ENCODE measurements at places on chromosomes 2 and 18.
A peak's percentile ranks its signal among the peaks of the same experiment; 100 is the strongest.

DNA sequence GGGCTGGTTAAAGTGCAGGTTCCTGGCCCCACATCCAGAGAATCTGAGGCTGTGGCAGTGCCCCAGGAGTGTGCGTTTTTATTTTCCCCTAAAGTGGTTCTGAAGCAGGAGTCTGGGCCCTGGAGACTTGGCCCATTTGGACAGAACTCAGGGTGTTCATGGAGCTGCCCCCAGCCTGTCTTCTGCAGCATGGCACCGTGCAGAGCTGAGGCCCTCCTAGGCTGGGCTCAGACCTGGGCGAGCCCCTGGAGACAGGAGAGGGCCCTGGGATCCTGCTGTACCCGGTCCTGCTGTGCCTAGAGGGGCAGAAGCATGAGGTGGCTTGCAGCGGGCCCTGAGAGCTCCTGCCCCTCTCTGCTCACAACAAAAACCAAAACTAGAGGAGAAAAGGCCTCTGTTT lies 58.8 kb upstream of the B3GNT7 start:
- DNase-seq: no peak

DNA sequence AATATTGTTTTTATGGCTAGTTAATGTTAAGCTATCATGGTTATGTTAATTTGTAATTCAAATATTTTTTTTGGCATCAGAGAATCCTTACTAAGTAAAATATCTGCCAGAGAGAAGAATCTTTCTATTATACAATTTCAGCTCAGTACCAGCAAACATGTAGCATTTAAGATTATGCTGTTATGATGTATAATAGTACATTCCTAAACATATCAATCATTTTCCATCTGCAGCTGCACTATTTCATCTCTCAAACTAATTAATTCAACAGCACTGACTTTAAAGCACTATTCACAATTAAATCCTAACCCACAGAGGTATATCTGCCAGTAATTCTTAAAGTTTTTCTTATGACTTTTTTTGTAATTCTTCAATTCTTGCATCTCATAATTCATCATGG lies 250.6 kb downstream of the CD226 start:
- DNase-seq: no peak

- DNase-seq: no peak
These were observed 59.1 kb upstream of the PSME4 start for GRCh38 chr2:54029721-54030395.

- DNase-seq: no peak
These were observed 221.0 kb downstream of the PID1 start for GRCh38 chr2:229050133-229050532.

DNA sequence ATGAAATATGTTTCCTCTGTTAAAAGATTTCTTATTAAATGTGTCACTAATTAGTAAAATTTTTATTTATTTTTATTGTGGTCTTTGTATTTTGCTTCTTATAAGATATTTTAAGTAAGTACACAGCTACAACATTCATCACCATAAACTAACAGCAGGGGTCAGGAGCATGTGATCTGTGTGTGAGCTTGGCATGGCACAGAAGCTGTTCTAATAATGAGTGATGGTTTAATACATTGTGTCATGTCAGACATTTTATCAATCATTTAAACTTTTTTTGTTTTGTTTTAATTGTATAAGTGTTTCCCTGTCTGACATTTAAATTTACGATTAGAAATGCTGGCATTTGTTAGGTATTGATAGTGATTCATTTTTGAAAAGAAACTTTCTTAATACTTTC lies 585.4 kb downstream of the DSC3 start:
- DNase-seq: no peak

GRCh38 chr2:1931003-1931914 lies 186.9 kb upstream of the PXDN start:
- no peak for DNase-seq

DNA sequence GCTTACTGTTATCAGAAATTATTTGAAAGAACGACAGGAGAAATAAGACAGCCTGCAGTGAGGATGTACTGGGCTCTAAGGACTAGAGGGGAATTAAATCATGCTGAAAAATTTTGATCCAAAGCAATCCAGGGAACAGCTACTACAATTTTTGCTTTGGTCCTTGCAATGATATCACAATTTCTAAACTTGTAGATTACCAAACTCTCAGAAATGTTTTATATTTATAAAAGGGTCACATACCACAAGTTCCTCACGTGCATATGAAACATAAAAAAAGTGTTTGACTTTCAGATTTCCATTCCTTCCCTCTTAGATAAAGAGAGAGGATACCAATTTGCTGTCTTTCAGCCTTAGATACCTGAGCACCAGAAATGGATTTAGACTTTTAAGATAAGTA lies 261.2 kb downstream of the STK39 start:
- no peak for DNase-seq

DNA sequence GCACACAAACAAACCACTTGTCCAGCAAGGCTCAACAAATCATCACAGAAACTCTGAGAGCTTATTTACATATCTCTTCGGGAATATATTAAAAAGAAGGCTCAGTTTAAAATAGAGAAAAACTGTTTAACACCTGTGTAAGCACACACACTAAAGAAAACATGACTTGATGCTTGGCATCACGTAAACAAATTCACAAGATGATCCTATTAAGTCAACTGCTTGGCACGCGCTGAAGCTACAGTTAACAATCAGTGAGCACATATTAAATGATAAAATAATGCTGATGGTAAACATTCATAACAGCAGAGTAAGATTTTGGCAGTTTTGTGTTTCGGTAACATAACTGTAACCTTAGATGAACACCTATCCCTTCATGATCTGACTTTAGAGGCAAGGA lies 4.3 kb upstream of the HES6 start:
- DNase-seq: no peak

DNA sequence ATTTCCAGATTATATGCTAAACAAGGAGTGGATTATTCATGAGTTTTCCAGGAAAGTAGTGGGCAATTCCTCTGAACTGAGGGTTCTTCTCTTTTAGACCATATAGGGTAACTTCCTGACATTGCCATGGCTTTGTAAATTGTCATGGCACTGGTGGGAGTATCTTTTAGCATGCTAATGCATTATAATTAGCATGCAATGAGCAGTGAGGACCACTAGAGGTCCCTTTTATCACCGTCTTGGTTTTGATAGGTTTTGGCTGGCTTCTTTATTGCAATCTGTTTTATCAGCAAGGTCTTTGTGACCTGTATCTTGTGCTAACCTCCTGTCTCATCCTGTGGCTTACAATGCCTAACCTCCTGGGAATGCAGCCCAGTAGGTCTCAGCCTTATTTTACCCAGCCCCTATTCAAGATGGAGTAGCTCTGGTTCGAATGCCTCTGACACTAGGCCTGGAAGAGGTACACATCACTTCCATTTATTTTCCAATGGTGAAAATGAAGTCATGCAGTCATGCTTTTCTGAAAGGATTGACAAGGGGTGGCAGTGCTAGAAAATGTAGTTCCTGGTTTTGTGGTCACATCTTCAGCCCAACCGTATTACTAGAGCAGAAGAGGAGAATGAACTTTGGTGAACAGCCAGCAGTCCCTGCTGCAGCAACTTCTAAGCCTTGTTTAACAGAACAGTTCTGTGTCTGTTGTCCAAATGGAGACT lies 26.6 kb upstream of the ITGA4 start:
- DNase-seq: peak; percentile 81

DNA sequence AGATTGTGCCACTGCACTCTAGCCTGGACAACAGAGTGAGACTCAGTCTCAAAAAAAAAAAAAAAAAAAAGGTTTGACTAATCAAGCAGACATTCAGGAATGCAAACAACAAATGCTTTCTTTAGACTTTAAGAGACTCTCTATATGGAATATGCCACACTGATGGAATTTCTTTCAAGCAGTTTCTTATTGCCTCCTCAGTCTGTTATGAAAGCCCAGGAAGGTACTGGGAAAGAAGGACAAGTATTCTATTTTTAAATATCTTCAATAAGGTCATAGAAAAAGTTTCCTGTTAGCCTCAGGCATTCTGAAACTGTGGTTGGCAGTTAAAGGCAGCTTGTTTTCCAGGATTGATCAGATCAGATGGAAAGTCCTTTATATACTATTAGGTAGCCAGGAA lies 241.6 kb downstream of the PIK3C3 start:
- DNase-seq: no peak

GRCh38 chr18:77062518-77063003 lies 70.0 kb downstream of the MBP start:
- no peak for DNase-seq

DNA sequence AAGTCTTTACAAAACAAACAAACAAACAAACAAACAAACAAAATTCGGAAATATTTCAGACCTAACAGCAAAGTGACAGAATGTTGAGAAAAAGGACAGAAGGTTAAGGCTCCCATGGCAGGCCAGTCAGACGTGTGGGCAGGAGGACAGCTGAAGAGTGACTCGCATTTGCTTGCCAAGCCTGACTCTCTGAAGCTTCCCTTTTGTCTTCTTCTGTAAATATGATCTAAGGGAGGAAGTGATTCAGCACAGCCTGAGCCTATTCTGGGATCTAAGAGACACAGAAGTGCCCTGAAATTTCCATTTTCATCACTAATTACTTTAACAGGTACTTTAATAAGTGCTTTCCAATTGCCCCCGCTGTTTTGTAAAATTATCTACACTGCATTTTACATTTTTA lies 134.0 kb upstream of the LYPD1 start:
- peak; percentile 11 for DNase-seq

DNA sequence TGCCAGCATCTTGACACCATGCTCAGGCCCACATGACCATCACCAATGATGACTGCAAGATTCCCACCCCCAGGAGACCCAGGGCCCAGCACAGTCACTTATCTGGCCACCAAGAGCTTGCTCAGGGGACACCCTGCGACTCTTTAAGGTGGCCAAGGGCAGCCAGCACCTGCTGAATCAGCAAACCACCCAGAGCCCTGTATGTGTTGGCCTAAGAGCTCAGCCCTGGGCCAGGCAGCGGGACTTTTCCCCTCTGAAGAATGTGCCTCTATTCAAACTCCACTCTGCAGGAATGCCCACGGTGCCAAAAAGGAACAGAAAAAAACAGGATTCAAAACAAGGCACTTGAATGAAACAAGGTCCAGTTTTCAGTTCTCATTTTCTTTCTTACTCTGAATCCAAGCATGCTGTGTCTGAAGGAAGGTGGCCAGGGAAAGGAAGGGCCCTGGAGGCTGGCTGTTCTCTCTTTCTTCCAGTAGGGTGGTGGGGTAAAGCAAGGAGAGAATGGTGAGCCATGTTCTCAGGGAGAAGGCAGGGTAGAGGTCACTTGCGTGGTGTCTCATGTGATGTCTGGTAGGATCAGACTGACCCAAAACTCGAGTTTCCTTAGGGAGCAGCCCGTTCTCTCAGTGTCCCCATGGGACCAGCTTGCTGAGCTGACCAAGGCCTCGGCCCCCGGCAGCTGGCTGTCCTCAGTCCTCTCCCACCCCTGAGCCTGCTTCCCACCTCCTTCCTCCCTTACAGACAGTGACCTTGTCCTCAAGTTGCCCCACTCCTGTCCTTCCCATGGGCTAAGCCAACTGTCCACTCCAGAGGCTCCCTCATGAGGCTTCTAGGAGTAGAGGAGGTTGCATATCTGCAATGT lies 150.0 kb downstream of the RNF152 start:
- no peak for DNase-seq

DNA sequence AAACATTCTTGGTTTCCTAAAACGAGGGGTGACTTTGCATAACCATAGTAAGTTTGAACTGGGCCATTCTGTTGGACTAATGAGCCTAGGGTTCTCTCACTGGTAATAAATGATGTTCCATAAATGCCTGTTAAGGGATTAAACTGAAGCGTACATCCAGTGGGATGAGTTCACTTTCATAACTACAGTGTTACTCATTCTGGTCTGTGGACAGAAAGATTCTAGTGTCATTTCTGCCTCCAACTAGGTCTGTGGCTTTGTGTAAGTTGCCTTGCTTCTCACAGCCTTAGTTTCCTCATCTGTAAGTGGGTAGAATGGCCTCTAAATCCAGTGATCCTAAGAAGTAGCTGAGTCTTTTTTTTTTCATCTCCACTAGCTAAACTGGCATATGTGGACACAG lies 1860.6 kb upstream of the PIK3C3 start:
- DNase-seq: no peak

DNA sequence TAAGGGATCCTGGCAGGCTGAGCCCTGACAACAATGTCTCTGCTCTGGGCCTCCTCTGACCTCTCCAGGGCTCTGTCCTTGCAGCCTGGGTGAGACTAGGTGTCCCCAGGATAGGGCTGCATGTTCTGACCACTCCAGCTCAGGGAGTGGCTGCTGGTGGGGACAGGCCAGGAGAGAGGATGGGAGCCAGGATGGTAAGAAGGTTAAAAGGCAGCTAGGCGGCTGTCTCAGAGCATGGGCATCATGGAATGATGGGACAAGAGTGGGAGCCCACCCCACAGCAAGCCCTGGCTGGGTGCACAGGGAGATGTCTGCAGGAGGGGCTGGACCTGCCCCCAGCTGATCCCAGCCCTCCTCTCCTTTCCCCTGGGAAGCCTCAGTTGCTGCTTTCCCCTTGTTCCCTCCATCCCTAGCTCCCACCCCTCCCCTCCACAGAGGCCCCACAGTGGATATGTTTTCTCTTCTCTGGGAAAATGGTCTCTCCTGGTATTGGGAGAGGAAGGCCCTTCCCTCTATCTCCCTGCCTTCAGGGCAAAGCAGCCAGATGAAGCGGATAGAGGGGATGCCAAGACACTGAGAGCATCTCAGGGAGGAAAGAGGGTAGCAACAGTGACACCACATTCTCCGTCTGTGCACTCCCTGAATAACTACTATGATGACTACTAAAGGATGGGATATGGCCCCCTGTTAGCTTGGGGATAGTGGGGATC lies 334.3 kb downstream of the DYSF start:
- DNase-seq: no peak

DNA sequence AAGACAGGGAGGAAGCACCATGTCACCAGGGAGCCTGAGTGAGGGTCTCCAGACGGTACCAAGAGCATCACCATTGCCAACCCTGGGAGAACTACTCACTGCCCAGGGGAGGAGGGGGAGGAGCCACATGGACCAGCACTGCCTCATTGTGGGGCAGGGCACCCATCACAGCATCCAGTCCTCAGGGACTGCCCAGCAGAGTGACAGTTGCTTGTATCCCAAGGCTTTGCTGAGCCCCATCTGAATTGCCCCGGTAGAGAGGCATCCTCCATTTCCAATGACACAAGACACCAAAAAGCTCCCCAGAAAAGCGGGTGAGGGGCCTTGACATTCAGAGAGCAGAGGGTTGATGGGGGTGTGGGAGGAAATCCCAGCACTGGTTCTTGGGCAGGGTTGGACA lies 6.8 kb upstream of the CIB4 start:
- DNase-seq: no peak

- no peak for DNase-seq
These were observed 83.4 kb downstream of the SLC5A7 start for GRCh38 chr2:108069515-108070310.

- no peak for DNase-seq
These were observed 59.4 kb downstream of the DGKD start for GRCh38 chr2:233413559-233414272.

Measured in KBM-7 (cell line).